ENCODE measurements at places on chromosomes 6 and 20.

- no peak for DNase-seq
Measured at GRCh38 chr6:100186552-100186951, 192.5 kb upstream of the MCHR2 start.

- DNase-seq = no peak
Measured at GRCh38 chr20:6707321-6707831, 60.1 kb upstream of the BMP2 start.

- DNase-seq = peak; percentile 53
Measured at GRCh38 chr6:52263709-52264540, 19.6 kb upstream of the IL17F start.

DNA sequence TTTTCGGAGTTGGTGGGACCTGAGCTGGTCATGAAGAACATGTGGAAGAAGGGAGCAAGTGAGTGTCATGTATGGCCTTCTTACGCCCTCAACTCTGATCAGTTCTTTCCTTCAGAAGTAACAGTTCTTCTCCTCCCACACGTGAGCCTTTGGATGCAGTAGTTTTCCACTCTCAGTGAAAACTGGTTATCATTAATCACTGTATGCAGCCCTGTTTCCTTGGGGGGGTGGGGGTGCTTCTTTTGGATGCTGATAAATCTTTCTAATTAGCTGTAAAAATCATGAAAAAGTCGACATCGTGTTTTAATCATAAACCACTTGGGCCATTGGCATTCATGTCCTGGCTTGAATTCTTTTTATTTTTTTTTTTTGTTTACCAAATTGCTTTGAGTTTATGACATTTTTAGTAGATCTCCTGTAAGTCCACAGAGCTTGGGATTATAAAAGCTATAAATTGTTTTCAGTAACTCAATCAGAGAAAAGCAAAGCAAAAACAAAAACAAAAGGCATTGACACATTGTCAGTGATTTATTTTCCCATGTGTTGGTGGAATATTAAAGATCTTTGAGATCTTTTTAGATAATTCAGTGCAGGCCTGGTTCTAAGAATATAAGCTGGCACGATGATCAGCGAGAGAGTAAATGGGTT, 84.8 kb downstream of the TRMT11 start:
- DNase-seq = no peak

GRCh38 chr6:87710090-87710489, 8.1 kb upstream of the AKIRIN2 start:
- DNase-seq = no peak
